ENCODE measurements at places on chromosomes 6 and 20.

DNA sequence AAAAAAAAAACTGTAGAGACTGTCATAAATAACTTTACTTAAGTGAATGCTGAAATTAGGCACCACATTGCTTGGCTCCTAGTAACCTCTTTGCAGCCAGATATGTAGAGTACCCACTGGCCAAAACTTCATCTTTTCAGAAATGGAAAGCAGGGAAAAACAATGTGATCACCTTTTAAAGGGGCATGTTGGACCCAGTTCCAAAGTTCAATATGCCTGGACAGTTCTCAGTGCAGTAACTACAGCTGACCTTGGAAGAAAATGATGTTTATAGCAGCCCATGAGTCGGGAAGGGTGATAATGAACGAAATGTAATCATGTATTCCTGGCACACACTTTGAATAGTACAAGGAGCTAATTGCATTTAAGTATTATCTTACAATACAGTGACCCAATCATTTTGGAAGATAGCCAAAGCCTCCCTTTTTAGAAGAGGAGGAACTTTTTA, 93.6 kb upstream of the TAB2 start:
- no peak for DNase-seq

GRCh38 chr20:2237059-2237458, 58.7 kb upstream of the TGM3 start:
- DNase-seq, result no peak

DNA sequence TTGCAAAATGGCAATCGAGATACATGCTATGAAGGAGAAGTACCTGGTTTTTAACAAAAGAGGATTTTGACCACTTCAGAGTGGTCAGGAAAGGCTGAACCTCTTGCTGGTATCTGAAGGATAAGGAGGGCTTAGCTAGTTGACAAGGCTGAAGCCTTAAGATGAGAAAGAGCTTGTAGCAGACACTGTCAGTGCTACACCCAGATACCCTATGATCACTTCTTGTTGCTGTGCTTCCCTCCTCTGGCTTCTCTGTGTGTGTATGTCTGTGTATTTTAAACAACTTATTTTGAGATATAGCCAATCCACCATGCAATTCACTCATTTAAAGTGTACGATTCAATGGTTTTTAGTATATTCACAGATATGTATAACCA, 38.9 kb upstream of the TGM2 start:
- no peak for DNase-seq

- peak; percentile 2 for DNase-seq
Measured at GRCh38 chr6:100617633-100618350, 153.1 kb upstream of the SIM1 start.

- DNase-seq, result no peak
Measured at GRCh38 chr20:43572891-43573290, 14.1 kb downstream of the SGK2 start.

- no peak for DNase-seq
Measured at GRCh38 chr20:59580146-59580946, 24.0 kb upstream of the PHACTR3 start.

- DNase-seq, result no peak
Measured at GRCh38 chr6:106858653-106859092, 115.9 kb downstream of the CD24 start.
